H7 (cell line): ENCODE measurements at places on chromosomes 5 and 9.

GRCh38 chr9:134708672-134709038, 67.1 kb downstream of the COL5A1 start:
- DNase-seq = no peak

GRCh38 chr5:142634216-142635011, 51.5 kb downstream of the FGF1 start:
- DNase-seq = no peak

- DNase-seq = no peak
Observed at GRCh38 chr5:111135946-111136345, 43.8 kb downstream of the WDR36 start.

GRCh38 chr9:127505396-127506116, 54.2 kb downstream of the LRSAM1 start:
- DNase-seq = peak; percentile 93

GRCh38 chr5:10933121-10933520, 172.1 kb upstream of the DAP start:
- DNase-seq = no peak

DNA sequence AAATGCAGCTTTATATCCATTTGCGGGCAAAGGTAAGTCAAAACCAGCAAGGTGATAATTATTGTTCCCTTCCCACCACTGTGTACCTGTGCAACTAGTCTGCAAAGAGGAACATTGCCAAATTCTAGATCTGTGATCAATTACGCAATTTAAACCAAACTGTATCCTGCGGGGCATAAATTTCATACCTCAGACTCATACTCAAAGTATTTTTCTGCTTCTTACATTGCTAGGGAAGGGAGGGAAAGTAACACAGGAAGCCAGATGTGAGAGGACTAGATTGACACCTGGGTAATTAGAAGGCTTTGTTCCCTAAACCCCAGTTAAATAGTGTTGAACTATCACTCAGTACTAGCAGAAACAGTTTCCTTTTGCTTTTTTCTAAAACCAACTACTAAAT, 240.2 kb upstream of the ZNF608 start:
- no peak for DNase-seq

DNA sequence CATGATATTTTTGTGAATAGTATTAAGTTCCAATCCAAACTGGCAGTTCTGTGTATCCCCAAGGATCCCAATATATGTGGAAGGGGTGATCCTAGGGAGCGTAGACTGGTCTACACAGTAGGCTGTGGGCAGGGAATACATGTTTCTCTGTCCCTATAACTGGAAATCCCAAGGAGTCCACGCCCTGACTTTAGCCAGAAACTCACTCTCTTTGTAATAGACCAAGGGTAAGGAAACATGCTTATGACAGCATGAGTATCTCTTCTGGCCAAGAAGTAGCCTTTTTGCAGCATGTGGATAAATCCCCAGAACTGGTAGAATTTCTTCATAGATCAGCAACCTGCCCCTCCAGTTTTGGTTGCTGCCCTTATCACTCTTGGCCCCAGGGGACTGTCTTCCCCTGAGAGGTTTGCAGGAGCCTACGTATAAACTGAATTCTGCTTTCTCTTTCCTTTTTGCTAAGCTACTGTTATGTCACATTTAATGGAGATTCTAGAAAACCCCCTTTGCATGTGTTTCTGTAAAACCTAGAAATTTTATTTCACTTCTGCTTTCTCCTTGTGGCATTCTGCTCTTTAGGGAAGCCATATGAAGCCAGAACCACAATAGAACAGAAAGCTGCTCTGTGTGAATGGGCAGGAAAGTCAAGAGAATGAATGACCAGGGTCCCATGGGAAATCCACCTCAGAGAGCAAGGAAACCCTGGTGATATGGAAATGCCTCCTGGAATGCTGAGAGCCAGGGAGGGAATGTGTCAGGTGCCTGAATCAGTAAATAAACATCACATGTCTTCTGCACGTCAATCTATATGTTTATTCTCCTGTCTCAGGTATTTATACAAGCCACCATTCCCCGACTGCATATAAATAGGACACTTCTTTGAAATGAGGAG, 3.5 kb downstream of the IFNA2 start:
- DNase-seq = peak; percentile 16

- peak; percentile 32 for DNase-seq
Observed at GRCh38 chr5:131944702-131945550, 537 bp downstream of the MEIKIN start.

- no peak for DNase-seq
Observed at GRCh38 chr5:175734016-175734415, 76.1 kb downstream of the HRH2 start.

DNA sequence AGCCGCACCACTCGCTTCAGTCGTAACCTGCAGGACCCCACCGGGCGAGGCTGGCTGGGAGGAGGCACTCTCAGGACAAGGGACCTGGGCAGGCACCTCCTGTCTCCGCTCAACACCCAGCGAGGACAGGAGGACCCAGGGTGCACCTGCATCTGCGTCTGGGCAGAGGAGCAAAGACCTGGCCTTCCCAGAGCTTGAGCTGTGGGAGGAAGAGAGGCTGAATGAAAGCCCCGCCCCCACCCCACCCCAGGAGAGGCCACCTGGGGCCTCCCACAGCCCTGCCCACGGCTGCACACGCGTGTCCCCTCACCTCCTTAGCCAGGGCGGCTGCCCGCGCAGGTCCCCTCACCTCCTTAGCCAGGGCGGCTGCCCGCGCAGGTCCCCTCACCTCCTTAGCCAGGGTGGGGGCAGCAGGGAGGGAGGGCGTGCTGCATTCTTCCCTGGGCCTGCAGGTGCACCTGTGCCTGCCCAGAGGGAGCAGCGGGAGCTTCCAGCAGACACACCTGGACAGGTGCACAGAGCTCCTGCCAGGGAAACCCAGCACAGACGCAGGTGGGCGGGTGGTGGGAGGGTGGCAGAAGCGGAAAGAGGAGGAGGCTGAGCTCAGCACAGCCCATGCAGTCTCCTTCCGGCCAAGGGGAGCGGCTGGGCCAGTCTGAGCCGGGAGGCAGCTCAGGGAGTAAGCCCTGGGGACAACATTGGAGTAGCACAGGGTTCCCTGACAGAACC, 18.5 kb upstream of the SLC12A7 start:
- peak; percentile 85 for DNase-seq

GRCh38 chr9:98842510-98842909, 35.0 kb downstream of the GALNT12 start:
- no peak for DNase-seq

- peak; percentile 52 for DNase-seq
Observed at GRCh38 chr5:139419226-139420192, 15.6 kb upstream of the SPATA24 start.

- no peak for DNase-seq
Observed at GRCh38 chr9:136700959-136701667, 11.3 kb upstream of the DIPK1B start.

GRCh38 chr5:11322133-11322532, 561.1 kb upstream of the DAP start:
- DNase-seq = no peak

- DNase-seq = no peak
Observed at GRCh38 chr9:98838868-98839565, 31.5 kb downstream of the GALNT12 start.

DNA sequence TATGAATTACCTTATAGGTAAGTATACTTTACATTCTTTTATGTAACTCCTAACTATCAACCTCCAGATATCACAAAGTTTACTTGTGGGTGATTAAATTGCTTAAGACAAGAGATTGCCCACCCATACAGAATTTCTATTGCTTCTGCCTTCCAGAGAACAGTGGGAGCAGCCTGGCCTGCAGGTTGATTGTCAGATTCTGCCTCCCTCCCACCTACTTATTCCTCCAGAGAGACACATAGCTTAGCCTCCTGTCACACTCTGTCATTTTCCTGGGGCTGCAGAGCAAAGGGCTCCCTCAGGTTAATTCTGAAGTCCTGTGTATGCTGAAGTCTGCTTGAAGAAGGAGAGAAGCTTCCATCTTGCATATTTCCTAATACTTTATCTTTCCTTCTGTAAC, 48.5 kb upstream of the DHFR start:
- no peak for DNase-seq

GRCh38 chr9:4833781-4834560, 41.2 kb downstream of the RCL1 start:
- DNase-seq = no peak

GRCh38 chr9:105191508-105192121, 52.8 kb upstream of the SLC44A1 start:
- DNase-seq = no peak

- DNase-seq = no peak
Observed at GRCh38 chr5:10595672-10596309, 31.9 kb downstream of the ANKRD33B start.

DNA sequence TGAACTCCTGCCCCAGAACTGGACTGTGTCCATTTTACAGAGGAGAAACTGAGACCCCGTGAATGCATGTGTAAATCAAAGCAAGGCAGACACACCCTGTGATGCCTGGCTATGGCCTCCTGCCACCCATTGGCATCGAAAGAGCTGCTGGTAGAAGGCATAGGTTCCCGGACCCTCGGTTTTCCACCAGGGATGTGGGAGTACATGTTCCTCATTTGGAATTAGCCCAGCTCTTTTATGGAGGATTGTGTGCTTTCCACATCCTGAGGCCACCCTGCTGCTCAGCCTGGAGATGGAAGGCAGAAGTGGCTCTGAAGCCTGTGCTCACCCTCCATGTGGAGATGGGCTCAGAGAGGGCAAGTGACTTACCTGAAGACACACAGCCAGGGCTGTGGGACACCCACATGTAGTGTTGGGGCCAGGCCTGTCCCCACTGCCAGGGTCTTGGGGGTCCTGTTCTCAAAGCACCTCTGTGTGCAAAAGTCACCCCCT, 2.8 kb downstream of the SUSD3 start:
- no peak for DNase-seq

DNA sequence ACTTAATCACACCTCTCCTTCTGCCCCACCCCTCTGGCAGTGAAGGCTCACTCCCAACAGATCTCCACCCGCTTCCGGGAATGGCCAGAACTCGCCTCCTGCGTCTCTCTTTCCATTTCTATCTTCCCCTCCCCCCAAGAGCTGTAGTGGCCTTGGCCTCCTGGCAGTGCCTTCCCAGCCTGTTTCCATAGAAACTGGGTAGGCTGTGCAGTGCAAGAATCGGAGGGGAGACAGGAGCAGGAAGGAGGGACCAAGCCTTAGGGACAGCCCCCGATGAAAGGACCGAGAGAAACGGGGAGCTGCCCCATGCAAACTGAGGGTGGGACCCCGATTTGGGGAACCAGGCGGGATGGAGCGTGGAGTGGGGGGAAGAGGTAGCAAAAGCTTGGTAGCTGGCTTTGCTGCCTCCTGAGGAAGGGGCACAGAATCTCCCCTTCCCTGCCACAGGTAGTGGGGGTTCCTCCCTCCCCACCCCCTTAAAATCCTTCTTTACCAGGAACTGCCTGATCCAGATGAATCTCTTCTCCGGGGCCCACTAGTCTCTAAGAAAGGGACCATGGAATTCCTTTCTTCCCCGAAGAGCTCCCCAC, 4.5 kb upstream of the PCDH1 start:
- DNase-seq = peak; percentile 77

DNA sequence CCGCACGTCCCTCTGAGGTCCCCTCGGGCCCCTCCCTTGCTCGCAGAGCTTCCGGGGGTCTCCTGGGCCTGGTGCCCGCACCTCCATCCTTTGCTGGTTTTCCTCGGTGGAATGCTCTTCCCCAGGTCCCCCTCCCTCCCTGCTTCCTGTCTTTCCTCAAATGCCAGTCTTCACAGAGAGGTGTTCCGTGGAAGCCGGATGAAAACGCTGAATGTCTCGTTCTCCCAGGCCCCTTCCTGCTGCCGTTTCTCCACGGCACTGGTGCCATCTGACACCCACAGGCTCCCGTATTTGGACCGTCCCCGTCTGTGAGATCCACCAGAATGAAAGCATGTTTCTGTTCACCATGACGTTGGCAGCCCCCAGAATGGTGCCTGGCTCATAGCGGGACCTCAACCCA, 4.1 kb downstream of the OR2V1 start:
- DNase-seq = no peak

DNA sequence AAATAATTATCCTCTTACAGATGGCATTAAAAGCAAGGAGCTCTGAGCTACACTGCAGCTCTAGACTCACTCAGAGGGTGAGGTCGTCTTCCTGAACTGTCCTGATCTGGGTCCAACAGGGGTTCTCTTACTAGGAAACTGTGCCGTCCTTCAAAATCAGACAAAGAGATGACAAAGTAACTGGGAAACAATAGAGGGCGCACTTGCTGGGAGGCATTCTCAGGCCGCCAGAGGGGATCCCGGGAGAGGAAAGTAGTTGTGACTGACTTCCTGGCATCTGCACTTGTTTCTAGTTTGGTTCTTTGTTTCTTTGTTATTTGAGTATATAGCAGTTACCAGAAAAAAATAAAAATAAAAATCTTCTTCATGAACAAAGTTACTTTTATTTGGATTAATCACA, 142.9 kb upstream of the MSX2 start:
- peak; percentile 69 for DNase-seq

DNA sequence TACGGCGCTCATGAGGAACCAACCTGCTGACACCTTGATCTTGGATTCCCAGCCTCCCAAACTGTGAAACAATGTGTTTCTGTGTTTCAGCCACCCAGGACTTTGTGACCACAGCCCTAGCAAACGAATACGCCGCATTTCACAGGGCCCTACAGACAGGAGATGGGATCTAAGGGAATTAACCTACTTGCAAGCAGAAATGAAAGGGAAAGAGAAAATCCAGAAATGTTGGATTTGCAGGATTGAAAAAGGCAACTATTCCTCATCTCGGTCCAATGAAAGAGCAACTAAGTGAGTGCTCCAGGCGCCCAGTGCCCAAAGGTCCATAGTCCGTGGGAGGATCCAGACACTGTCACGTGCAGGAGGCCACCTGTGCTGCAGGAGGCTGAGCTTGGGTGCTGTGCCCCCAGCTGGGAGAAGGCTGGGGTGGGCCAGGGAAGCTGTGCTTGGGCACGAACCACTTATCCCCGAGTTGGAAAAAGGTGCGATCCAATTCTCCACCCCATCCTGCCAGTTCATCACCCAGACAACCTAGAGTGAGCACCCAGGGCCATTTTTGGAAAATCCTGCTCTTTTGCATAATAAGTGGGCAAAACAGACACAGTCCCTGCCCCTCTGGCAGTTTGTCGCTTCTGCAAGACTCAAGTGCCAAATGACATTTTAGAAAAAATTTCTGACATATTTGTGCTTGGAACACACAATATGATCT, 177.9 kb downstream of the C9orf50 start:
- no peak for DNase-seq

- no peak for DNase-seq
Observed at GRCh38 chr9:113624721-113625120, 161.2 kb downstream of the RGS3 start.

DNA sequence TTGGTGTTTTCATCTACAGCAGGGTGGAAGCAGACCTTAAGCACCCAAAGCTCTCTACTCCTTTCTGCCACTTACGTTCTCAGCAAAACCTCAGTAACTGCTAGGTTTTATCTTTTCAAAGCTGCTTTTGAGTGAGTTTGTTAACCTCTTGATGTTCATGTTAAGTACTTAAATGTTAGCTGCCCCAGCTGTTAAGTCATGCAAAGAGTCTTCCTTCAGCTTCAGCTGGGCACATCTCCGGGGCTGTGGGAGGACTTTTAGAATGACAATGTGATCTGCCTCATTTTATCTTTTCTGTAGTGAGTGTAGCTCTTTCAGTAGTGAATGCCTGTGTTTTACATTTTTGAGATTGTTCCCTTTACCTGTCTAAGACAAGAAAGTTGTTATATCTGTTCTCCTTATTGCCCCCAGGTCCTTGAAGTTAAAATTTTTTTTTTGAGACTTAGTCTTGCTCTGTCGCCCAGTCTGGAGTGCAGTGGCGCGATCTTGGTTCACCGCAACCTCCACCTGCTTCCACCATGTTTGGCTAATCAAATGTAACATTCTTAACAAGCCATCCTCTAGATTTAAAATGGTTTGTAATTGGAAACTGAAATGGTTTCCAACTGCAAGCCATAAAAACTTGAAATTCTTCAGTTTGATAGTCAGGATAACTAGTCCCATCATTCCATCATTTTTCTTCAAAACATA, 19.6 kb downstream of the KDM4C start:
- peak; percentile 43 for DNase-seq
